Tibial nerve (tissue), 4 donors: ENCODE measurements at places on chromosomes 7 and 10.

DNA sequence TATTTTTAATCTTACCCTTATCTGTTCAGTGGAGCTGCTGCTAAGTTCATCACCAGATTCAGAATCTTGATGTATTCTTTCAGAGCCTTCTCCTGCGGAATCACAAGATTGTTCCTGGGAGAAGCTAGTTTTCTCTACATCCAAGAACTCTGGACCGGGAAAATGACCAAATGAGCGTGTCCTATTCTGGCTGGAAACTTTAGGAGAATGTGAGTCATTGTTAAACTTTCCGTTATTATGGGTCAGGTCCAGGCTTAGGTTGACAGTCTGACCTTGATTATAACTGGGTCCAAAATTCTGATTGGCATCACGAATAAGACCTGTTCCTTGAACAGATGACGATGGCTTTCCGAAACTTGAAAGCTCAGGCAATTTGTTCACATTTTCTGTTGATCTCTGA is 20.5 kb downstream of the ARHGAP12 start:
- DNase-seq = no peak

- DNase-seq = no peak
Measured at GRCh38 chr7:27685209-27685608, 22.5 kb upstream of the HIBADH start.

DNA sequence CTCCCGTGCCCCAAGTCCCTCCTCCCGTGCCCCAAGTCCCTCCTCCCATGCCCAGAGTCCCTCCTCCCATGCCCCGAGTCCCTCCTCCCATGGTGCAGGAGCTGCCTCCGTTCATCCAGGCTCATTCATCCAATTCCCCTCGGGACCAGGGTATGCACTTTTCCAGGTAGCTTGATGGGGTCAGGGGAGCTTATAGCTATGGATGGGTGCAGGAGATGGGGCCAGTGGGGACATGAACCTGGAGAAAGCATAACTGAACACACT is 201.3 kb downstream of the PTPRN2 start:
- DNase-seq = no peak

GRCh38 chr7:150787321-150788281 is 12.6 kb downstream of the TMEM176B start:
- DNase-seq = no peak

DNA sequence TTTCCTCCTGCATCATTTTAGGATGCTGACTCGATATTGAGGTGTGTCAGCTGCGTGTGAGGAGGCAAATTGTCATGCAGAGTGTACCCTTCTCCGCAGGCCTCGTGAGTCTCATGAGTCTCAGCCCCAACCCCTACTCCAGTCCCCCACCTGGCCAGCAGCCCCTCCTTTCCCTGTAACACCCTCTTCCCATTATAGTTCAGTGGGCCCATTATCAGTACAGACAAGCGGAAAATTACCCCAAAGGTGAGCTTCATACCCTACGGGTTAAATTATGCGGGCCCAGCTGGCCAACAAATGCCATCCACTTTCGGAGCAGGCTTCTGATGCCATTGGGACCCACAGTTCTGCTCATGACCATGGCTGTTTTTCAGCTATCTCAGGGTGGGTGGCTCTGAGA is 25.2 kb downstream of the SFTPD start:
- DNase-seq = no peak

GRCh38 chr10:299512-299911 is 164.3 kb downstream of the ZMYND11 start:
- DNase-seq = no peak

DNA sequence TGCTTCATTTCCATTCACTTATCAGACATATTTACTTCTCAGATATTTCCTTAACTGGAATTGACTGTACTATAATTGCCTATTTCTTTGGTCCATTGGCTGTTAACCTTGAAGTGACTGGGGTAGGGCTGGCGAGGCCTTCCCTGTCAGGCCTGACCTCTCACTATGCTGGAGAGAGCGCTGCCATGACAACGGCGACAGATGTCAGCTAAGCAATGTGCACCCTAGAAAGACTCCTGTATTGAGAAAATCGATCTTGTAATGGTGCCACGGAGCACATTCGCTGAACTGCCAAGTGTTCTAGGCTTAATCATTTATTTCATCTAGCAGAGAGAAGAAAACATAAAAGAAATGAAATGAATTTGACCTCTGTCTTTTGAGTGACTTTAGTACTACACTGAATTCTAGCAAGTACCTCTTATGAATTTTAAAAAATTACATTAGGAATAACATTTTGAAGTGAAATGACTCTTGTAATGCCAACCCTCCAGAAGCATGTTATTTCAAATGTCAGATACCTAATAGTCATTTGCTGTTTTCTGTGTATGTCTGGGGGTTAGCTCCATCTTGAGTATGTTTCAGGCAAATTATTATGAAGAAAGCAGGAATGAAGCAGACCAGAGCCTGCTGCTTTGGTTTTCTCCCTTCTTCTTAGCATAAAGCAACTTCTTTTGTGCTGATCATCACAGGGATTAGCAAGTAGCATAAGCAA is 148.0 kb downstream of the SNX10 start:
- DNase-seq = no peak
